Kidney epithelial cell (primary cell): ENCODE measurements at places on chromosomes 2 and 18. TPM values are rescaled to one million over a fixed set of nuclear protein-coding genes. Genes with fewer than 3 reads are reported as not detected.

The MYOM1 gene
- total RNA-seq, result 0.04 and 0.34 TPM in 2 replicates

GRCh38 chr2:7860693-7861092 is 821.2 kb upstream of the ID2 start:
- DNase-seq, result no peak

The XDH gene
- total RNA-seq, result 4.4 and 4.9 TPM in 2 replicates

The PLEK gene
- total RNA-seq, result not detected in 2 replicates
